ENCODE measurements at places on chromosomes 13 and 19.

DNA sequence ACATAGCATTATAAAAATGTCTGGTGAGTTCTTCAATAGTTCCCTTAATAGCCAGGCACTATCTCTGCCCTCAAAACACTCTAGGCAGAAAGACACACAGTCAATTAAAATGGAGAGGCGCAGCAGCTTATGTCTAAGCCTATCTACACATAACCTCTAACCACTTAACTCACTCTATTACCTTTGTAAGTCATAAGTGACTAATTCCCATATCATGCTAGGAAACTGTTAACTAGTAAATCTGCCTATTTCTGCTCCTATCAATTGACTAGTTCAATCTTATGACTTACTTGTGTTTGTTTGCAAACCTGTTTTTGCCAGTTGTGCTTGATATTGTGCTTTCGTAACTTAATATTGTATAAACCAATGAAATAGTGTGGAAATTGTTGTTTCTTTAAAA is 3.2 kb downstream of the CCDC122 start:
- no peak for DNase-seq

GRCh38 chr19:10126213-10126639 is 6.5 kb upstream of the EIF3G start:
- DNase-seq: no peak

GRCh38 chr13:64753233-64754000 is 2476.7 kb downstream of the PCDH9 start:
- DNase-seq: no peak

DNA sequence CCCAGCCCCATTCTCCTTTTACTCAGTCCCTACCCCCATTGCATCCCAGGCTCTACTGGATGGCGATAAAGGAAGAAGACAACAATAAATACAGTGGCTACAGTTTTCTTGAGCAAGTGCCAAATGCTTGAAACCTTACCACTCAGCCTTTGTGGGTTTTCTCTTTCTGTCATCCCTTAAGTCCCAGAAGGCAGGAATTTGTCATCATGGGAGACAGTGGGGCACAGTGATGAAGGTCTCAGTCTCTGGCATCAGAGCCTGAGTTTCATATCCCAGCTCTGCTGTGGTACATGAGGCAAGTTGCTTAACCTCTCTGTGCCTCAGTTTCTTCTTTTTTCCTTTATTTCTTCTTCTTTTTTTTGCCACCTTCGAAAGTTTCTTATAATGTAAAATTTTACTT is 5.1 kb upstream of the COMP start:
- no peak for DNase-seq

- no peak for DNase-seq
These were observed 808 bp downstream of the SLITRK5 start for GRCh38 chr13:87671753-87672605.

Measured in CD4-positive, alpha-beta T cell treated with Interleukin-21 for 1 hour (primary cell).